ENCODE measurements at places on chromosomes 6 and 20. TPM values are rescaled to one million over a fixed set of nuclear protein-coding genes. Genes with fewer than 3 reads are reported as not detected.

DNA sequence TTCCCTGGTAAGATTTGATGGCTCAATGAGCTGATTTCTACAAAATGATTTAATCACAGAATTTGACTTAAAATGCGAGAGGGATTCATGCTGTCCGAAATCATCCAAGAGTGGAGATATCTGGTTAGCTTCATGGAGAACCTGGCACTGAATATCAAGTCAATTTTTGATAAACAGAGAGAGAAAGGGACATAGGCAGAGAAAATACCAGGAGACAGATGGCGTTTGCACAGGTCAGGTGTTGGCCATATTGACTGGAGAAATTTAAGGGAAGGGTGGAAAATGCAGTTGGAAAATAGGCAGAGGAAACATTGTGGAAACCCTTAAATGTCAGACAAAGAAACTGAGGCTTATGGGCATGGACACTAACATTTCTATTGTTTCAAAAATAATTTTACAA, 47.0 kb downstream of the BCAS1 start:
- no peaks in the 10 kb centered on the region for H3K36me3 ChIP-seq
- H3K4me1 ChIP-seq, result peaks cover 3% of the 10 kb centered on the region
- no peak overlapping the region for H3K27ac ChIP-seq
- H3K27me3 ChIP-seq, result no peaks in the 10 kb centered on the region
- H3K4me3 ChIP-seq, result no peak overlapping the region
- no peak for DNase-seq

DNA sequence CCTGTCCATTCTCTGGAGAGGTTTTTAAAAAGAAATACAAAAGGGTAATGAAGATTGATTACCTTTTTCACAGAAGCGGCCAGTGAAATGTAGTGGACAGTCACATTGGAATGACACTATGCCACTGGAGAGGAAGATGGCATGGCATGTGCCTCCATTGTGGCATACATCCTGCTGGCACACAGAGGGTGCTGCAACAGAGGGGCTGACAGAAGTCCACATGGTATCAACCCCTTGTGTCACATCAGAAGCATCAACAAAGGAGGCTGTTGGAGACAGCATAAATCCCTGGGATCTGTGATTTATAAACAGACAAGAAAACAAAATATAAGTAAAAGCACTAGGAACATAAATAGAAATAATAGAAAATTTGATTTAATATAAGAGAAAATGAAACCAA, 594.9 kb downstream of the PHF3 start:
- no peak overlapping the region for H3K4me3 ChIP-seq
- DNase-seq, result no peak
- no peak overlapping the region for H3K27ac ChIP-seq
- H3K4me1 ChIP-seq, result no peaks in the 10 kb centered on the region
- no peaks in the 10 kb centered on the region for H3K27me3 ChIP-seq

DNA sequence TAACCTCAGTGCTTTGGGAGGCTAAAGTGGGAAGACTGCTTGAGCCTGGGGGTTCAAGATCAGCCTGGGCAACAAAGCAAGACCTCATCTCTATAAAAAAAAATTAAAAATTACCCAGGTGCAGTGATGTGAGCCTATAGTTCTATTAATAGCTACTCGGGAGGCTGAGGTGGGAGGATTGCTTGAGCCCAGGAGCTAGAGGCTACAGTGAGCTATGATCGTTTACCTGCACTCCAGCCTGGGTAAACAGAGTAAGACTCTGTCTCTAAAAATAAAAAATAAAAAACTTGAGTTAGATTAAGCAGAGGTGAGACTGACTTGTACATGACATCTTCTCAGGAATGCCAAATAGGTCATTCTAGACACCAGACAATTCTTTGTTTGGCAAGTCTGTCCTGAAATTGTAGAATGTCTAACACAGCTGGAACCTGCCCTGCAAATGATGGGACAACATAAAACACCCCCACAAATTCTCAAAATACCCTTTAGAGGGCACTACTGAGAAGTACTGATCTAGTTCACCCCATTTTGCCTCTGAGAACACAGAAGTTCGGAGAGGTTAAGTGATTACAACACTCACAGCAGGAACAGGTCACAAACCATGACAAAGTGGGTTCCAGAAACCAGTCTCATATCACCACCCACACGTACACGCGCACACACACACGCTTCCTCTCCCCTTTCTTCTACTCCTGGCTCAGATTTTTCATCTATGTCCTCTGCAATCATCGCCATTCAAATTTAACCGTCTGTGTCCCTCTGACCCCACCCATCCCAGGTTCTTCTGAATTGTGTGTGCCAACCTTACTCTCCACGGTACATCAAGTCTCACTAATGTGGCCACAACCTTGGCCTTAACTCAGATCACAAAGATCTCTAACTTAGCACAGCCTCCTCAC, 38.3 kb downstream of the ARHGAP18 start:
- H3K36me3 ChIP-seq, result no peaks in the 10 kb centered on the region
- H3K4me3 ChIP-seq, result no peak overlapping the region
- DNase-seq, result peak; percentile 33
- peak overlapping the region; percentile 79 for H3K27ac ChIP-seq
- no peaks in the 10 kb centered on the region for H3K27me3 ChIP-seq

DNA sequence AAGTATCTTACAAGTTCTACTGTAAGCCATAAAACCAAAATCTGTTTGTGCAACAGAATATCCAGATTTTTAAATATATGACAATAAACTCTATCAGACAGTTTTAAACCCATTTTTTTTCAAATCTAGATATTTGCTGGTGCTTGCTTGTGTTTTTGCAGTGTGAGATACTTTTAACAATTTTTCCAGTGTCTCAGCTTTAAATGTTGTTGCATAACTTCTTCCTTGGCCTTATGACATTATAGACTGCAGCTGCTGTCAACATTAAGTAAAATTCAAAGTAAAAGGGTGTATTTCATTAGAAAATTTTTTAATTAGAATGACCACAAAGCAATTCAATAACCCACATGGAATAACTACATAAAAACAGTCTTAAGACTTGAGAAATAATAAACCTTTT, 139.5 kb downstream of the PTPRK start:
- no peaks in the 10 kb centered on the region for H3K27me3 ChIP-seq
- H3K36me3 ChIP-seq, result no peaks in the 10 kb centered on the region
- no peak overlapping the region for H3K4me3 ChIP-seq

GRCh38 chr6:44701637-44702101, 314.2 kb downstream of the CDC5L start:
- no peak for DNase-seq
- H3K36me3 ChIP-seq, result no peaks in the 10 kb centered on the region
- peaks cover 8% of the 10 kb centered on the region for H3K27me3 ChIP-seq

GRCh38 chr20:59352541-59352940, 52.1 kb downstream of the EDN3 start:
- H3K4me1 ChIP-seq, result peaks cover 7% of the 10 kb centered on the region
- no peaks in the 10 kb centered on the region for H3K36me3 ChIP-seq
- no peak for DNase-seq
- H3K27ac ChIP-seq, result no peak overlapping the region
- H3K27me3 ChIP-seq, result peaks cover 4% of the 10 kb centered on the region

DNA sequence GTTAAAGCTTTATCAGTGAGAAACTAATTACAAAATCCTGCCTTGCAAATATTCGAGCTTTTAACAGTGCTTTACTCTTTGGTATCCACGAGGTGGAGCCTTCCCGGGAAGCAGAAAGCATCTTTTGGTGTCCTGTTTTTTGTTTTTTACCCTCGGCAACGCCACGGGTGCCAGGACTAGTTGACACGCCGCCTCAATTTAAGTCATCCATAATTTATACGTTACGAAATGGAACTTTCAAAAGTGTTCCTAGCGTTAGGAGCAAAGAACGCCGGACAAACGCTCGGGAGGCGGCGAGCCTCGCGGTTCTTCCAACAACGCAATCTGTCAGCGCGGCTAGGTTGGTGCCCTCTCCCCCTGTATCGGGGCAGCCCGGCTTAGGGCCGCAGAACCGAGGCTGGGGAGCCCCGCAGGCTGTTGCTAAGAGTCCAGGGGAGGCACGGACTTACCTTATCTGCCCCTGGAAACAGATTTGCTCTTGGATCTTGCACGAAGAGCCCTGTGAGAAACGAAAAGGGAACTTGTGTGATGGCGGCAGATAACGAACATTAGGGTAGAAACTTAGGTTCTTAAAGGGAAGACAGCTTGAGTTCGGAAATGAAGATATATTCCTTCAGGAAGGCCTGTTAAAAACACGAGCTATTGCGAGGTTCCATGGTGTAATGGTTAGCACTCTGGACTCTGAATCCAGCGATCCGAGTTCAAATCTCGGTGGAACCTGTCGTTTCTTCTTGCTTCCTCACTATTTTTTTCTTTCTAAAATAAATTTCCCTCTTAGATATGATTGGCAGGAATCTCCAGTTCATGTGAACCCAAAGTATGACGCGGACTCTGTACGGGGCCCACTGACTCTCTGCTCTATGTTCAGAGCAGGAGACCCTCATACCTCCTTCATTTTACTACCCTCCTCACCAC, 46.2 kb upstream of the ZNF184 start:
- H3K36me3 ChIP-seq, result no peaks in the 10 kb centered on the region
- H3K4me3 ChIP-seq, result peak overlapping the region; percentile 87
- peaks cover 3% of the 10 kb centered on the region for H3K4me1 ChIP-seq
- peaks cover 22% of the 10 kb centered on the region for H3K27me3 ChIP-seq
- peak; percentile 95 for DNase-seq
- peak overlapping the region; percentile 97 for H3K27ac ChIP-seq

- no peaks in the 10 kb centered on the region for H3K36me3 ChIP-seq
- DNase-seq, result peak; percentile 55
- no peak overlapping the region for H3K27ac ChIP-seq
- no peak overlapping the region for H3K4me3 ChIP-seq
These were observed 12.0 kb downstream of the SLC12A5 start for GRCh38 chr20:46040902-46041535.

- H3K36me3 ChIP-seq, result peaks cover 32% of the 10 kb centered on the region
- no peak overlapping the region for H3K4me3 ChIP-seq
- peaks cover 6% of the 10 kb centered on the region for H3K27me3 ChIP-seq
- no peak for DNase-seq
These were observed 5.9 kb downstream of the PCED1A start for GRCh38 chr20:2834401-2835110.

DNA sequence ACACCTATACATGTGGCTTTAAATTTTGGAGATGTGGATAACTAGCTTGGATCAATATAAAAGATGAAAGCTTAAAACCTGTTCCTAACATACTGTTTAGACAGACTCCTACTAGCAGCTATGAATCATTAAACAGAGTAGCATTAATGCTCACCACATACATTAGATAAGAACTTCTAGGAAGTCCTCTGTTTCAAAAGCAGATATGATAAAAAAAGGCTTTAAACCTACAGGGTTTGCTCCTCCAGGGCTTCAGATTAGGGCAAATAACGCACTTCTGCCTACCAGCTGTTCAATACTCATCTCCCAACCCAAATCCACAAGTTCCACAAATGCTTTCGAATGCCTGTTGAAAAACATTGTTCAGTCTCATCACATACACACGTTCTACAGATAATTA, 1.5 kb downstream of the REPS1 start:
- H3K36me3 ChIP-seq, result no peaks in the 10 kb centered on the region
- peak overlapping the region; percentile 62 for H3K27ac ChIP-seq
- no peaks in the 10 kb centered on the region for H3K27me3 ChIP-seq
- DNase-seq, result peak; percentile 21

GRCh38 chr20:31945785-31946184, 6.1 kb downstream of the PDRG1 start:
- no peak overlapping the region for H3K27ac ChIP-seq
- no peak for DNase-seq
- H3K4me1 ChIP-seq, result peaks cover 4% of the 10 kb centered on the region
- no peaks in the 10 kb centered on the region for H3K27me3 ChIP-seq

- H3K4me3 ChIP-seq, result no peak overlapping the region
- no peaks in the 10 kb centered on the region for H3K4me1 ChIP-seq
- peak overlapping the region; percentile 65 for H3K27ac ChIP-seq
- DNase-seq, result peak; percentile 76
These were observed 85.7 kb upstream of the DOK5 start for GRCh38 chr20:54389596-54390280.

- H3K4me3 ChIP-seq, result no peak overlapping the region
- no peaks in the 10 kb centered on the region for H3K36me3 ChIP-seq
- H3K27ac ChIP-seq, result no peak overlapping the region
These were observed 40.8 kb upstream of the SPTLC3 start for GRCh38 chr20:12967932-12968331.

DNA sequence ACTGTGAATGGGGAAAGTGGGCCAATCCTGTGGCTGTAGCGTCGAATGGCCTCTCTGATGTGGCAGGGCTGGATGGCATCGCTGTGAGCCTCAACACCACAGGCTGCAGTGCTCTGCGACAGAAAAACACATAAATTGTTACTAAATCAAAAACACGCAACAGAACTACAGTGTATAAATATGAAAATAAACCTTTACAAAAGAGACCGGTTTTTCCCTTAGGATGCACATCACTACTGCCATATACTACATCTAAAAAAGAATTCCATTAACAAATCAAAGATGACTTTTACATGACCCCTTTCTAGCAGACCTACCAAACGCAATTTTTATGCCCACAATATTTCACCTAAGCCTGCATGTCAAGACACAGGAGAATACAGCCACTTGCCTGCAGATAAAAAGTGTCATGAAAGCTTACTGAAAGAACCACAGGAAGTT, 395.5 kb upstream of the RUNX2 start:
- H3K4me1 ChIP-seq, result no peaks in the 10 kb centered on the region
- H3K4me3 ChIP-seq, result no peak overlapping the region
- no peak for DNase-seq
- H3K27ac ChIP-seq, result no peak overlapping the region

GRCh38 chr6:136137739-136138402, 112.2 kb downstream of the MTFR2 start:
- no peak for DNase-seq
- no peak overlapping the region for H3K27ac ChIP-seq
- H3K27me3 ChIP-seq, result no peaks in the 10 kb centered on the region
- no peak overlapping the region for H3K4me3 ChIP-seq
- H3K36me3 ChIP-seq, result no peaks in the 10 kb centered on the region

Gene EMILIN3
- polyA plus RNA-seq, result 54.3 TPM

Gene NKX2-4
- not detected for polyA plus RNA-seq

Gene ZNF391
- polyA plus RNA-seq, result 3.8 TPM

Gene MCCD1
- not detected for polyA plus RNA-seq

Gene CALHM4
- not detected for polyA plus RNA-seq

Gene DOK5
- polyA plus RNA-seq, result 24.9 TPM
